ENCODE measurements at places on chromosomes 3 and 15.

- DNase-seq, result no peak
Observed at GRCh38 chr3:63022114-63022513, 146.9 kb upstream of the CADPS start.

DNA sequence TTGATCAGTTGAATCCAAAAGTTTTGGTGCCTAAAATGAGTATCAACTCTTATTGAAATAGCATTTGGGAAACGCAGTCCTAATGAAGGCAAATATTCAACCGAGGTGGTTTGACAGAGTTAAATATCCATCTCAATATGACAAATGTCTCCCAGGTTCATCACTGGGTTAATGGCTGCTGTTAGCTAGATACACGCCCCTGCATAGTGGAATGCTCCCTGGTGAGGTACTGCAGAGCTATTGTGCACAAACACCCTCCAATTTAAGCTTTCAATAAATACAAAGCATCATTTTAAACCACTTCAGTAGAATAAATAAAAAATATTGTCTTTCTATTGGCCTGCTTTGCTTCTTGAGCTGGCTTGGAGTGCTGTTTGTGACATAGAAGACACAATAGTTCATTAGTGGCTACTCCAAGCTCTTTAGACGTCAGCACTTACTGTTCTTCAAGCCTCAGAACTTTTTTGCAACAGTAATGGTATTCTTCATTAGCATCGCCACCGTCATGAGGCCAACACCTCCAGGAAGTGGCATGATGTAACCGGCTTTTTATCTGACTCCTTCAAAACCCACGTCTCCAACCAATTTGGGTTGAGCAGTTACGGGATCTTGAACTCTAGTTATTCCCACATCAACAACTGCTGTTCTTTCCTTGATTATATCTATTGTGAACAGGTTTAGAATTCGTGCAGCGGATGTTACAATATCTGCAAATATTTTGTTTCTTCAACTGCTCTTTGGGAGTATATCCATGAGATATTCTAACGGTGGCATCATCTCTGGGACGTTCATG lies 1159.6 kb upstream of the EPHA6 start:
- peak; percentile 76 for DNase-seq

- no peak for DNase-seq
Observed at GRCh38 chr15:31468911-31469785, 142.5 kb downstream of the KLF13 start.

- DNase-seq, result peak; percentile 81
Observed at GRCh38 chr3:193851941-193852674, 259.1 kb downstream of the OPA1 start.

DNA sequence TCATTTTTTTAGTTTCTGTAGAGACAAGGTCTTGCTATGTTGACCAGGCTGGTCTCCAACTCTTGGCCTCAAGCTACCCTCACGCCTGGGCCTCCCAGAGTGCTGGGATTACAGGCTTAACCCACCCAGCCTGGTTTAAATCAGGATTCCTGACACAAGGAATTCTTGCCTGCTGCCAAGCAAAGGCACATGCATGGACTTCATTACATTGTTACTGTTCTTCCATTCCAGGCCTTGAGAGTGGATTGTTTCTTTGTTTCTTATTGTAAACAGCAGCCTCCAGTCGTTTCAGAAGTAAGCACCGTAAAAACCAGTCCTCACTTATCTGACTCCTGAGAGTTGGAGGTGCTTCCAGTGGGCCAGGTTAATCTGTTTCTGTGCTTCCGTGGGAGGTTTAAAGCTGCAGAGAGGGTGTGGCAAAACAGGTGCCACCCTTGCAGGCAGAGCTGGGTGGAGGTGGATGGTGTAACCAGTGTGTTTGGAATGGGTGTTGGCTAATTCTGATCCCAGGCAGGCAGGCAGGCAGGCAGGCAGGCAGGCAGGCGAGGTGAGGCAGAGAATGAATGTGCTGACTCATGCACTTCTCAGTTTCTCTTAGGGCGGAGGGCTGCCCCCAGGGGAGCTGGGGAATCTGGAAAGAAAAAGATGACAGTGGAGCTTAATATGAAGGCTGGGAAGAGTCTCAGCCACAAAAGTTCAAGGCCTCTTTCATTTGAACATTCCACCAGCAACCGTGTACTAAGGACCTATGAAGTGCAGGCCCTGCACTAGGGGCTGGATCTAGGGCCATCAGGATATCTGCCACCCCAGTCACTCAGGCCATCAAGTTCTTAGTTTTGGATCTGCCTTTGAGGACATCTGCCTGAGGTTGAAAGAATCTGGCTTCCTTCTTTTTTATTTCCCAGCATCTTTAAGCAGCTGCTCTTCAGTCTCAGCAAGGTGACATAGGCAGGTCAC lies 37.0 kb upstream of the CDCP1 start:
- peak; percentile 71 for DNase-seq

- no peak for DNase-seq
Observed at GRCh38 chr3:49519916-49520385, 34.3 kb upstream of the BSN start.

All from Caki2 (cell line).